Cortex of kidney (tissue), 1 donor: ENCODE measurements at places on chromosomes 5 and 9.

DNA sequence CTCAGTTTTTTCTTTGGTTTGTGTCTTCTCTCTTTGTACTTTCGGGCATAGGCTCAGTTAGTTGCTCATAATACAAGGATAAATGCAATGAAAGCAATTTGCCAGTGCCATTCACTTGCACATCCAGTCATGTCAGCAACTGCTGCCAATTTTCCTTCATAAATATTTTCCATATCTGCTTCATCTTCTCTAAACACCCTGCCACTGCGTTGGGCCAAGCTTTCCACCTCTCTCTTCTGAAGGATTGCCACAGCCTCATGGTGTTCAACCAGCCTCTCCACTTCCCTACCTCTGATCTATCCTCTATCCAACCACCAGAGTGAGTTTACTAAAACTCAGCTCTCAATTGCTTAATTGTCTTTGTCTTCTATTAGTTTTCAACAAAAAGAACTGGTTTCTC, 192.5 kb upstream of the ZNF462 start:
- no peak for DNase-seq

DNA sequence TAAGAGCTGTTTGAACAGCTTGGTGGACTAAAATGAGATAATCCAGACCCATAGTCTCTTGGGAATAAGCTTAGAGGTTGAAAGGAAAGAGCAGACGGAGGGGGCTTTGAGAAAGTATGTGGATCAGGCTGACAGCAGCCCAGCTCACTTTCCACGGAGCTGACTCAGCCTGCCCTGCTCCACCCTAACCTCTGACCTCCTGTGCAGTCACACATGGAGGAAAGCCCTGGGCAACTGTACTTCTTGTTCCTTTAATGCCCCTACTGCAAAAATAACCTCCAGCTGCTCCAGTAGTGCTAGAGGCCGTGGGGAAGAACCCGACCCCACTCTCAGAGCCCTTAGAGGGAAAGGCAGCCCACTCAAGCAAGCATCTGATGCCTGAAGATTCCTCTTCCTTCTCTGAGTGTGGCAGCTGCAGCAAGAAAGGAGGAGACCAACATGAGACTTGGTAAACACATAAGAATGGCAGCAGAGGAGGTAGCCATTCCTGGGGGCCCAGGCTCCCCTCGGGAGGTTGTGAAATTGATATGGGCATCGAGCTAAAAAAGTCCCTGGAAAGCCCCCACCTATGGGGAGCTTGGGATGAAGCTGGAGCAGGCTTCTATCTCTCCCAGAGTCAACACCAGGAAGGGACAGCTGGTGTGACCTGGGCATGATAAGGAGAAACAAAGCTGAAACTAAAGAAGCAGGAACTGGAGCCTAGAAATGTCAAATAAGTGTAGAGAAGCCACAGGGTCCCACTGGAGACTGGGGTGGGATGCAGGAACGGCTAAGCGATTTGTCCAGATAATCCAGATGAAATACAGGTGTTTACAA, 204.3 kb downstream of the PIK3R1 start:
- no peak for DNase-seq

DNA sequence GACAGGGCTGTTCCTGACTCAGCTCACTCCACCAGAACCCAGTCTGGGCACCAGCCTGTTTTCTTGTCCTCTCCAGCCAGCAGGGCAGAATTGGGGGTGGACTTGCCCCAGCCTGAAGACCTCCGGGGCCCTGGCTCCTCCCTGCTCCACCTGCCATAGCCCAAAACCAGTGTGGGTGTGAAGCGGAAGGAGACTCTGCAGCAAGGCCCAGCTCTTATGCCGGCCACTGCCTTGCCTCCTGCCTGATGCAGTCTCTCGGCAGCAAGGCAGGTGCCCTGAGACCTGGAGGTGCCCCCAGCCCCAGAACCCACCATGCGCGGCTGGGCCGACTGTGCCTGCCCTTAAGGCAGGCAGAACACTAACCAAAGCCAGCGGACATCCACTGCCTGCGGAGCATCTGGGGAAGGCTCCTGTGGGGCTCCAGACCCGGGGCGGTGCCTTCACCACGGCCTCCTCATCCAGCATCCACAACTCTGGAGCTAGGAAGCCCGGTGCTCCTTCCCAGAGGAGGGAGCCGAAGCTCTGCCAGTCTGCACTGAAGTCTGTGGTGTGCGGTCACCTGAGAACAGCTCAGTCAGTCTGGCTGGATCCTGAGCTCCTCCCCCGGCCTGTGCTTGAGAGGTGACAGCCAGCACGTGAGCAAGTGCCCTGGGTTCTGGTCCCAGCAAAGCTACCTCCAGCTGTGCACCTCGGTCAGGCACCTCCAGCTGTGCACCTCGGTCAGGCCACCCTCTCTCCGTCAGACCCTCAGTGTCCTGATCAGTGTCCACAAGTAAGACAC, 116.7 kb downstream of the ADAMTS2 start:
- DNase-seq = no peak

- no peak for DNase-seq
Measured at GRCh38 chr5:18959535-18959934, 1028.5 kb downstream of the CDH18 start.

DNA sequence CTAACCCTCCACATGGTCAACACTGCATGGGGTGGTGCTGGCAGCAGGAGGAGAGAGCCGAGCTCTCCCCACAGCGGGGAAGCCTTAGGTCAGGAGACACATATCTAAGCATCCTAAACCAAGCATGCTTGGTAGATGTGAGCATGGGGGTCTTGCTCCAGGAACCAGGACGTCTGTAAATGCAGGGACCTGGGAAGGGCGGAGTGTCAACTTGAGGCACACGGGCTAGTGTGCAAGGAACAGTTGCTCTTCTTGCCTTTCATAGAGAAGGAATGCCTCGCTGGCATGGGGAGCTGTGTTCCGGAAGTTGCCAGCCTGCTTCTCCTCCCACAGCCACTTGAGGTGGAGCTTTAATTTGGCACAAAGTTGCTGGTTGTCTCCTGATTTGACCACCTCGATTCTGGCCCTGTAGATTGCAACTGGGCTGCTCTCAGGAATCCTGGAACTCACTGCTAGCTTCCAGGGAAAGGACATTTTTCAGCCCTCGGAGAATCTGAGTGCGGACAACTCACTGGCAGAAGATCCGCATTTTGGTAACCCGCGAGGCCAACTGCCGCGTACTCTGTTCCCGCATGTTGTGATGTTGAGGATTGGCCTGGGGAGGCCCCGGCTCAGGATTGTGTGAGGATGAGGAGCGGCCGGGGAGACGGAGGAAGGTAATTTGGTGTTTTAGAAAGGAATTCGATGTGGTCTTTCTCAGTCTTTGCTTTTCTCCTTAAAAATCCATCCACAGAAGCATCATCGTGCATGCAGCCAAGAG, 370.3 kb upstream of the IRX1 start:
- DNase-seq = no peak

GRCh38 chr5:166165596-166165995, 2125.8 kb upstream of the WWC1 start:
- no peak for DNase-seq

- no peak for DNase-seq
Measured at GRCh38 chr9:136012651-136013050, 51.5 kb upstream of the UBAC1 start.

DNA sequence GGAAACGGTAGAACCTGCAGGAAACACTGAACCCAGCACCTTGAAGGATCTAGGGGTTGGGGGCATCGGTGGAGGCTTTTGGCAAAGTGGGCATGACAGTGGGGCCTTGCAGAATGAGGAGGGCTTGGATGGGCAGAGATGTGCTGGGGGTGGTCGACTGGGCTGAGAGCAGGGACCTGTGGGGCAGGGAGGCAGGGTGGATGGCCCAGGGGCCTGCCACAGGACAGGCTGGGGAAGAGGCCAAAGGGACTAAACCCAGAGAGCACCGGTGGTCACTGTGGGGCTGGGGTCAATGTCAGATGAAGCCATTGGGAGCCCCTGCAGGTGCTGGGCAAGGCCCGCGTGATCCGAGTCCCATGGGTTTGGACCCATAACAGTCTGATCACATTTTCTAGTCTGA, 175.3 kb downstream of the DAB2IP start:
- no peak for DNase-seq

- DNase-seq = no peak
Measured at GRCh38 chr9:137267933-137268355, 9.6 kb upstream of the TOR4A start.

DNA sequence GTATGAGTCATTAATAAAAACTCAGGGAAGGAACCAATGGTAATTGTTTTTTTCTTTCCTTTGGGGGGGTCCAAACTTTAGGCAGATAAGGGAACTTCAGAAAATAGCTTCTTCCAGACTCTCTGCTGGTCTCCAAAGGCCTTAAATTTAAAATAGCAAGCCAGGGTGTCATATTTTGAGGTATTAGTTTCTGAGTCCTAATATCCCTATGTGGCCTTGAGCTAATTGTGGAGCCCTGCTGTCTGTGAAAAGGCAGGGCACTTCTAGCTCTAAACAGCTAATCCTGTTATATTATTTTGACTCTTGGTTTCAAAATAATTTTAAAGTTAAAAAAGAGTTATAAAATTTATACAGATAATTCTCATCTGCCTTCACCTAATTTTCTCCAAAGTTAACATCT, 195.7 kb upstream of the PPP1R2B start:
- DNase-seq = no peak

GRCh38 chr5:33696411-33696810, 195.4 kb downstream of the ADAMTS12 start:
- no peak for DNase-seq

DNA sequence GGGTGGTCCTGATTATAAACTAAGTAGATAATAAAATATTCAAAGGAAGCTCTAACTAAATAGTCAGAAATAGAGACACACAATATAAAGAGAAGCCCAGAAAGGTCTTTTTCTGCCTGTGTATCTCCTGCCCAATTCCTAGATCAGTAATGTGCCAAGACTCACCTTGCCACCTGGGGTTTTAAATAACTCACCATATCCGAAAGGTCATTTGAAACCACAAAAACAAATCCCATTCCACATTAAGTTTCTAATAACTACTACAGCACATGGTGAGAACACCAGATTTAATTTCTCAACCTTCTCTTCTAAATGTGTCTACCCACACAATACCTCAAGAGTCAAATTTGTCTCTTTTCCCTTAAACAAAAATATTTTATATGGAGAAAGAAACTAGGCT, 75.2 kb downstream of the ZNF608 start:
- DNase-seq = no peak

DNA sequence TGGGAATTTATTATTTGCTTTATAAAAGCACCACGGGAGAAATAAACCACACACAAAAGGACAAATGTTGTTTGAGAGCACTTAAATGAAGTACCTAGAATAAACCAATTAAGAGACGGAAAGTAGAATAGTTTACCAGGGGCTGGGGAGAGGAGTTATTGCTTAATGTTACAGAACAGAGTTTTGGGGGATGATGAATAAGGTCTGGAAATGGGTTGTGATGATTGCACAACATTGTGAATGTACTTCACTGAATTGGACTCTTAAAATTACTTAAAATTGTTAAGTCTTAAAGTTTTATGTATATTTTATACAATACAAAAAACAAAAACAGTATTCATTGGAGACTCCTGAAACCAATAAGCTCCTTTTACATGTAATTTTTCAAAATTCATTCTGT, 1.5 kb downstream of the ZBTB43 start:
- DNase-seq = no peak
